Spinal cord (tissue), 10 donors: ENCODE measurements at places on chromosomes 6 and 20. TPM values are rescaled to one million over a fixed set of nuclear protein-coding genes. Genes with fewer than 3 reads are reported as not detected.

Gene DEFB124
- 0.33 TPM for total RNA-seq

Gene TP53TG5
- 0.39 TPM for total RNA-seq

- no peaks in the 10 kb centered on the region for H3K27me3 ChIP-seq
- no peaks in the 10 kb centered on the region for H3K36me3 ChIP-seq
- no peaks in the 10 kb centered on the region for H3K4me1 ChIP-seq
- H3K27ac ChIP-seq: no peak overlapping the region
- no peak for DNase-seq
These were observed 120.9 kb downstream of the TIAM2 start for GRCh38 chr6:155115893-155116570.

DNA sequence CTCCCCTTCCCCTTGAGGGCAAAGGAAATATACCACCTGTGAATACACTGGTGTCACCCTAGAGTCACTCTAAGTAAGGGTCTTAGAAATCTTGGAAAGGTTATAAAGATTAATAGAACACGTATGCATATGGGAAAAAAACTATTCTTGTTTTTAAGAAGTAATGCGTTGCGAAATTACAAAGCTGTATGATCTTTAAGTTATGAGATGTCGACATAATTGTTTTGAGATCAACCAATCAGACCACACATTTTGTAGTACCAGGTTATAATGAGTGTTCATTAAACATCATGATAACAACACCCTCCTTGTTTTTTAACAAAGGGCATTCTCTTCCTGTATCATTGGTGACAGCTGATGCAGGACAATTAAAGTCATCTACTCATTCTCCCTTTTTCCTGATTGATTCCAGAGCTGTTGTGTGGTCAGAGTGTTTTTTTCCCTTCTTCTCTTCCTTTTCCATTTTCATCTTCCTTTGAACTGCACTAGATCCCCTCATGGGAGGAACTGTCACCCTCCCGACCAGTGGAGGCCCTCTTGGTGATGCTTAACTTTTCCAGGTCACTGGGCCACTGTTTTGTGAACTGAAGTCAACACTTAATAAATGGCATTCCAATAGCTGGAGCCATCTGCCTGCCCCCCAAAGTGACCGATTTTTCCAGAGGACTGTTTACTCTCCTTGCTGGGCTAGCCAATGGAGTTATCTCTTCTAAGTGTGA, 37.0 kb downstream of the PRDM1 start:
- no peak for DNase-seq
- H3K36me3 ChIP-seq: no peaks in the 10 kb centered on the region
- no peaks in the 10 kb centered on the region for H3K27me3 ChIP-seq
- H3K4me3 ChIP-seq: no peak overlapping the region
- H3K4me1 ChIP-seq: no peaks in the 10 kb centered on the region
- H3K27ac ChIP-seq: no peak overlapping the region

DNA sequence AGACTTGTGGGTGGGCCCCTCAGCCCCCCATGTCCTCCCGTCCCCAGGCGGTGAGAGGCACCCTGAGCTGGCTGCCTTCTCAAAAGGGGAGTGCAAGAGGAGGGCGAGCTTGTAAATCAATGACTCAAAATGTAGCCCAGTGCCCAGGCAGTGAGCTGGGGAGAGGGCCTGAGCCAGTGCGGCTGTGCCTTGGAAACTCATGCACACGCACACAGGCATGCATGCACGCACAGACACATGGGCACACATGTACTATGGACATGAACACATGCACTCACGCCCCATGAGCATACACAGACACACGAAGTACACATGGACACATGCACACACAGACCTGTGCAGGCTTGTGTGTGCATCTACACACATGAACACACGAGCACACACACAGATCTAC, 133.5 kb downstream of the TAF4 start:
- no peak for DNase-seq
- H3K36me3 ChIP-seq: peaks cover 72% of the 10 kb centered on the region
- H3K4me3 ChIP-seq: no peak overlapping the region
- H3K4me1 ChIP-seq: peaks cover 5% of the 10 kb centered on the region
- H3K27ac ChIP-seq: no peak overlapping the region

GRCh38 chr6:149135809-149136208, 181.7 kb upstream of the TAB2 start:
- peaks cover 13% of the 10 kb centered on the region for H3K4me1 ChIP-seq
- no peaks in the 10 kb centered on the region for H3K36me3 ChIP-seq
- no peak for DNase-seq
- no peaks in the 10 kb centered on the region for H3K27me3 ChIP-seq

Gene NUP153
- total RNA-seq: 45.4 TPM

Gene STXBP5
- 63.2 TPM for total RNA-seq

Gene DNMT3B
- 2.6 TPM for total RNA-seq

GRCh38 chr20:44715499-44716308, 535 bp downstream of the CCN5 start:
- H3K36me3 ChIP-seq: peaks cover 6% of the 10 kb centered on the region
- H3K4me3 ChIP-seq: no peak overlapping the region
- no peaks in the 10 kb centered on the region for H3K27me3 ChIP-seq

Gene VIP
- total RNA-seq: 0.66 TPM

- H3K27ac ChIP-seq: no peak overlapping the region
- H3K4me3 ChIP-seq: no peak overlapping the region
- no peaks in the 10 kb centered on the region for H3K27me3 ChIP-seq
- no peak for DNase-seq
These were observed 21.0 kb downstream of the KHDC1L start for GRCh38 chr6:73204252-73204651.

Gene PLEKHG1
- 33.2 TPM for total RNA-seq

GRCh38 chr6:12232339-12232738, 57.8 kb upstream of the EDN1 start:
- H3K27me3 ChIP-seq: no peaks in the 10 kb centered on the region
- DNase-seq: no peak
- H3K36me3 ChIP-seq: no peaks in the 10 kb centered on the region
- H3K27ac ChIP-seq: no peak overlapping the region

DNA sequence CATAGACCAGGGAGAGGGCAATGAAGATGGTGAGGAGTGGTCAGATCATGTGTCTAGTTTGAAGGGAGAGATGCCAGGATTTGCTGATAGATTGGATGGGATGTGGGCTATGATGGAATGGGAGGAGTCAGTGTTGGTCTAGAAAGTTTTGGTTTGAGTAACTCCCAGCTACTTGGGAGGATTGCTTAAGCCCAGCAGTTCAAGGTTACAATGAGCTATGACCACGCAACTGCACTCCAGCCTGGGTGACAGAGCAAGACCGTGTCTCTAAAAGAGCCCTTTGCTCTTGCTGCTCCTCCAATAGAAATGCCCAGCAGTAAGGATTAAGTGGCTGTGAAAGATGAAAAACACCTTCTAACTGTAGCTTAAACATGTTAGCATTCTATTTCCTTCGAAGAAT, 18.2 kb upstream of the LAMP5 start:
- no peak overlapping the region for H3K4me3 ChIP-seq
- no peak overlapping the region for H3K27ac ChIP-seq
- no peaks in the 10 kb centered on the region for H3K4me1 ChIP-seq
